Gastroesophageal sphincter (tissue), 4 donors: ENCODE measurements at places on chromosomes 3 and 15. TPM values are rescaled to one million over a fixed set of nuclear protein-coding genes. Genes with fewer than 3 reads are reported as not detected.
A peak's percentile ranks its signal among the peaks of the same experiment; 100 is the strongest.

DNA sequence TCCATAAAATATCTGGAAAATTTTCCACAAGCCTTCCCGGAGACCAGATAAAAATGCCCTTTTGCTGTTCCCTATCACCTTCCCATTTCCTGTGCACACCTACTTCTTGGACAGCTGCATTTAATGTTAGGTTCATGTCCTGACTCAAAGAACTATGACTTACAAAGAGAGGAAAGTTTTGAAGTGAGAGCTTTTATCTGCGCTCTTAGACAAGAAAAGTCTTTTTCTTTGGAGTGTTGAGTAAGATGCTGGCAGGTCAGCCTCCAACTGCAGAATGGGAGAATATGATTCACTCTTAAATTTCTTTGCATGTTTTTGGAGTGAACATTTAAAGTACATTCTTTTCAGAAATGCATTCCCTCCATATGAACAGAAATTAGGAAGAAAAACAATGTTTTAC lies 147.3 kb upstream of the DPH6 start:
- ATAC-seq: no peak

GRCh38 chr3:101200461-101200860 lies 119.9 kb downstream of the IMPG2 start:
- peak; percentile 18 for ATAC-seq

DNA sequence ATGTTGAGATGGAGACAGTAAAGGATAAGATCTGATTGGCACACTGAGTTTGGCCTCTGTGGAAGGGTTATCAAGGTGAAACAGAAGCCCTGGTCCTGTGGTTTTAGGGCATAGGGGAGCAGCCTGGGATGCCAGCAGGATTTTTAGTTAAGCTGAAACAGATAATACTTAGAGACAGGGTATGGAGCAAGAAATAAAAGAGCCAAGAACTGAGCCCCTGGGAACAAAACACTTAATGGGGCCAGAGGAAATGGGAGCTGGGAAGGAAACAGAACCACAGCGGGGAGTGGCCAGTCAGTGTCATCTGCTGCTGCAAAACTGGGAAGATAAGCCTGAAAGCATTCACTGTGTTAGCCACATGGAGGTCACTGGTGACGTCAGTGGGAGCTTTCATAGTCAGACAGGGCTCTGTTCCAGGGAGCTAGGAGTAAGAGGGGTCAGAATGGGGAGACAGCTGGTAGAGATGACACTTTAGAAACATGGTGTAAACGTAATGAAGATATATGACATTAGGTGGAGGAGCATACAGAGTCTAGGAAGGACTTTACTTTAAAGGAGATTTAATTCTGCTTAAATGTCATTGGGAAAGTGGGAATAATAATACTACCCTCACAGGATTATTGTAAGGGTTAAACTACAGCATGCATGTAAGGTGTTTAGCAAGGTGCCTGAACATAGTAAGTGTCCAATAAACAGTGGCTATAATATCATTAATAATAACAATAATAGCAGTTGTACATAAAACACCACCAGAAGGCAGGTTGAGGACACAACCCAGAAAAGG lies 172.7 kb upstream of the CTNNB1 start:
- ATAC-seq: peak; percentile 82

GRCh38 chr15:85837011-85837433 lies 42.3 kb upstream of the KLHL25 start:
- no peak for ATAC-seq

DNA sequence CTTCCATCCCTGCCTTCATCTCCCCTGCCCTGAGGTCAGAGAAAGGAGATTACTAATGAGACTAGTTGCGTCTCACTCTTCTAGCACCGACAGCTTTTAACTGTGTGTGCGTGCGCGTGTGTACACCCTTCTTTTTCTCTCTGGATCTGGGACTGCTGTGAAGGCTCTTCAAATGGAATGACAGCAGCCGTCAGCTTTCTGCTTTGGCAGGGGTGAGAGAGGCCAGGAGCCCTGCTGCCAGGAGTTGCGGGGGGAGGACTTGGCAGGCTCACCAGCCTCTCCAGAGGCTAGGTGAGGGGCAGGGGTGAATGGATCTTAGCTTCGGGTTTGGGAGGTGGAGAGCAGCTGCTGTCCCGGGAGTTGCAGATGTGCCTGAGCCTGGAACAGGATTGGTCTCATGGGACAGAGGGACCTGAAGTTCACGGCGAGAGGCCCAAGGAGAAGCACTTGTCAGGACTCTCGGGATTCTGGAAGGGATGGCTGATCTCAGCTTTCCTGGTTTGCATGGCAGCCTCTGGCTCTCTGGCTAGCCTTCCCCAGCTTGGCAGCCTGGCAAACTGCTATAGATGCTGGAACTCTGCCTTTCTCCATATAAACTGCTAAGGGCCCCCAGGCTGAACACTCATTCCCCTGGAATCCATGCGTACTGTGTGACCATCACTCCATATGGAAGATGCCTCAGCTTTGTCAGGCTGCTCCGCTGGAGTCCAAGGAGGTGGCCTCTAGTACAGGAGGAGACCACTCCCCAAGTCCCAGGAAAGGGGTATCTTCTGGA lies 16.6 kb downstream of the TEX264 start:
- no peak for ATAC-seq

- no peak for ATAC-seq
Observed at GRCh38 chr3:178257491-178257890, 278.7 kb upstream of the KCNMB2 start.

GRCh38 chr3:121629601-121630000 lies 31.1 kb downstream of the HCLS1 start:
- ATAC-seq: no peak

DNA sequence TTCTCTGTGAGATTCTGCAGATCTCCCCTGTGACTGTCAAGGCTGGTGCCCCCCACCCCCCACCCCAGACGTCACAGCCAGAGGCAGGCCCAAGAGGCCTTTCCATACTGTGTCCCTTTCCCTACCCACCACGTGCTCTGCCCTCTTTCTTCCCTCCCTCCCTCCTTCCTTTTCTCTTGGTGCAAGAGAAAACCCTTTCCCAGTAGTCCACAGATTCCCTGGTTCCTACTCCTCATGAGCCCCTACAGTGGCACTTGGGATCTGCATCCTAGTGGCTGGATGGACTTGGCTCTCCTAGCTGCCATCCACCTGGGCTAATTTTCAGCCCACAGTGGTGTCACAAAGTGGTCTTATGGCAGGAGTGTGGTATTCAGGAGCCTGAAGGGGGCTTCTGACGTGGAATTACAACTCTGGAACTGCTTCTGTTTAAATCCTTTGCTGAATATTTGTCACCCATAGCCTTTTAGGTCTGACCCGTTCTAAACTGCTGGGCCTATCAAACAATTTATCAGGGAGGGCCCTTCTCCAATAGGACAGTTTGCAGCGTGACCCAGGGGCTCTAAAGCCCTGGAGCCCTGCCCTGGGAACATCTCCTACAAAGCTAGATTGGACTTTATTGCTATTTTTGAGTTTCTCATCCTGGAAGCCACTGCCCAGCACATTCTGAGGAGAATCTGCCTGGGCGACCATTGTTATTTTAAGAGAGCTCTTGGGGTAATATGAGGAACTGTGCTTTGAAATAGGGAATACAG lies 35.3 kb downstream of the KLF13 start:
- no peak for ATAC-seq

- ATAC-seq: no peak
Observed at GRCh38 chr3:119731560-119732343, 28.9 kb downstream of the CFAP91 start.

DNA sequence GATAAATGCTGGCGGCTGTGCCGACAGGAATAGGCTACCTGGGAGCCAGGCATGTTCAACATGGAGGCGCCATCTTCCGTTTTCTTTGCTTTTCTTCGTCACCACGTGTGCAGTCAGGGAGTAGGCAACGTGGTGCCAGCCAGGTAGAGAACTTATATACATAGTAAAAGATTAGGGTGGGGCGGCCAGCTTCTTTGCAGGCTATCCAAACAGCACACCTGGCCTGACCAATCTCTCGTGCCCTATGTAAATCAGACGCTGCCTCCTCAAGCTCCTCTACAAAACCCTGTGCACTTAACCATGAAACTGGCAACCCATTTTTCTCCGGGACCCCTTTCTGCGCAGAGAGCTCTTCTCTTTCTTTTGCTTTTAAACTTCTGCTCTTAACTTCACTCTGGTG lies 28.6 kb upstream of the OR5K4 start:
- no peak for ATAC-seq

GRCh38 chr15:81725590-81725989 lies 320.2 kb downstream of the MEX3B start:
- ATAC-seq: no peak

Gene NEK10
- total RNA-seq: 0.62 TPM

Gene CPA3
- total RNA-seq: 28.8 TPM

Gene LMLN
- 7.5 TPM for total RNA-seq

Gene PARP9
- 28.6 TPM for total RNA-seq

Gene TTC21A
- 0.54 TPM for total RNA-seq

Gene THSD4
- total RNA-seq: 4.6 TPM
